Heart right ventricle (tissue), 16 donors: ENCODE measurements at places on chromosomes 5 and 9. TPM values are rescaled to one million over a fixed set of nuclear protein-coding genes. Genes with fewer than 3 reads are reported as not detected.

Gene FAM169A
- 4.1 TPM for total RNA-seq

DNA sequence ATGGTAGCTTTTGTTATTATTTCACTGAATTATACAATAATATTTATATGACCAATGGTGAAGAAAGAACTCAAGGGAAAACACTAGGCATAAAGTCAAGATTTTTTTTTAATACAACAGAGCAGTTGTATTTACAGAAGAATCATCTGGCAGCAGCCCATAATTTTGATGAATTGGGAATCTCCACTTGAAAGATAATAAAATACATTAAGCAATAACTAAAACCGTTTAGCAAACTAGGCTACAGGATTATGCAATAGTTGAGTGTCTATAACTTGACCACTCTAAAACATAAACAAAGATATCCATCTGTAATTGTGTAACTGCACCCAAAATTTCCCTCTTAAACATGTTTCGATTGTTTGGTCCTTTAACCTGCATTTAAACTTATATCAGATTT, 80.8 kb downstream of the SNCAIP start:
- H3K4me3 ChIP-seq = no peak overlapping the region
- H3K36me3 ChIP-seq = no peaks in the 10 kb centered on the region
- no peak overlapping the region for H3K27ac ChIP-seq
- no peaks in the 10 kb centered on the region for H3K27me3 ChIP-seq
- no peak for DNase-seq

DNA sequence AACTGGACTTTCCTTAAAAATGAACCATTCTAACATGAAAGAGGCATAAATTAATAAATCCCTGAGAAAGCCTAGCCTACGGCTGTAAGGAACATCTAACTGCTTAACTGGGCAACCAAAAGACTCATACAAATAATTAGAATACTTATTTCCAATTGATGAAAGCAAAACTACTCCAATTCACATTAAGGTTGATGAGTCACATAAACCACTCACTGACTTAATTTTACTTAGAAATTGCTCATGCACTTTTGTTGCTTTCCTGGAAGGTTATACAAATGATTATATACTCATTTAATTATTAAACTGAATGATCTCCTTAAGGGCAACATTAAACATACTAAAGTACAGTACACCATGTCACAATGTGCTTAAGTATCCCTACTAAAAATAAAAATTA, 101.9 kb downstream of the NFIB start:
- peaks cover 5% of the 10 kb centered on the region for H3K4me1 ChIP-seq
- no peaks in the 10 kb centered on the region for H3K27me3 ChIP-seq
- no peak overlapping the region for H3K4me3 ChIP-seq
- H3K36me3 ChIP-seq = no peaks in the 10 kb centered on the region
- no peak for DNase-seq

Gene UIMC1
- total RNA-seq = 43.0 TPM

Gene MLANA
- not detected for total RNA-seq

GRCh38 chr9:106600955-106601560, 261.9 kb upstream of the ZNF462 start:
- H3K27ac ChIP-seq = no peak overlapping the region
- no peaks in the 10 kb centered on the region for H3K27me3 ChIP-seq
- no peak overlapping the region for H3K4me3 ChIP-seq
- no peak for DNase-seq
- H3K4me1 ChIP-seq = no peaks in the 10 kb centered on the region

DNA sequence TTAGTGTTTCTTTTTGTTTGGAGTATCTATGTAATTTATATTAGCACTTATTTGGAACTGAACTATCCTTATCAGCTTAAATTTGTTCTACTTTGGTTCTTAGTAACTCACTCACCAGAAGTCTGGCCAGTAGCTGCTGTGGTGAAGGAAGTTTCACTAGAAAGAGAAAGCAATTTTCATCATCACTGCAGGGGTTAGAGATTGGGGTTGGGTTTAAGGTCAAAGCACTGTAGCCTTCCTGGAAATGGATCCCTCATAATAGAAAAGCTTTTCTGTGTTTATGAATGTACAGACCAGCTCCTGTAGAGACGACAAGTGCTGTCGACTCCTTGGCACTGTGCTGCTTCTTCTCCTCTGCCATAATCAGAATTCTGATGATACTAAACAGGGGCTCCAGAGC, 22.2 kb downstream of the MROH2B start:
- no peaks in the 10 kb centered on the region for H3K27me3 ChIP-seq
- H3K27ac ChIP-seq = no peak overlapping the region
- DNase-seq = no peak
- H3K36me3 ChIP-seq = no peaks in the 10 kb centered on the region

- no peaks in the 10 kb centered on the region for H3K36me3 ChIP-seq
- no peaks in the 10 kb centered on the region for H3K4me1 ChIP-seq
- no peaks in the 10 kb centered on the region for H3K27me3 ChIP-seq
- H3K4me3 ChIP-seq = no peak overlapping the region
- no peak for DNase-seq
Measured at GRCh38 chr5:66680804-66681203, 84.6 kb downstream of the MAST4 start.

GRCh38 chr5:96288845-96289185, 144.2 kb downstream of the PCSK1 start:
- H3K27me3 ChIP-seq = no peaks in the 10 kb centered on the region
- H3K4me3 ChIP-seq = no peak overlapping the region
- no peak for DNase-seq
- H3K27ac ChIP-seq = no peak overlapping the region
- H3K36me3 ChIP-seq = no peaks in the 10 kb centered on the region

- no peak overlapping the region for H3K27ac ChIP-seq
- H3K36me3 ChIP-seq = no peaks in the 10 kb centered on the region
- DNase-seq = no peak
- peaks cover 10% of the 10 kb centered on the region for H3K4me1 ChIP-seq
Measured at GRCh38 chr5:56160723-56161438, 72.2 kb downstream of the ANKRD55 start.

DNA sequence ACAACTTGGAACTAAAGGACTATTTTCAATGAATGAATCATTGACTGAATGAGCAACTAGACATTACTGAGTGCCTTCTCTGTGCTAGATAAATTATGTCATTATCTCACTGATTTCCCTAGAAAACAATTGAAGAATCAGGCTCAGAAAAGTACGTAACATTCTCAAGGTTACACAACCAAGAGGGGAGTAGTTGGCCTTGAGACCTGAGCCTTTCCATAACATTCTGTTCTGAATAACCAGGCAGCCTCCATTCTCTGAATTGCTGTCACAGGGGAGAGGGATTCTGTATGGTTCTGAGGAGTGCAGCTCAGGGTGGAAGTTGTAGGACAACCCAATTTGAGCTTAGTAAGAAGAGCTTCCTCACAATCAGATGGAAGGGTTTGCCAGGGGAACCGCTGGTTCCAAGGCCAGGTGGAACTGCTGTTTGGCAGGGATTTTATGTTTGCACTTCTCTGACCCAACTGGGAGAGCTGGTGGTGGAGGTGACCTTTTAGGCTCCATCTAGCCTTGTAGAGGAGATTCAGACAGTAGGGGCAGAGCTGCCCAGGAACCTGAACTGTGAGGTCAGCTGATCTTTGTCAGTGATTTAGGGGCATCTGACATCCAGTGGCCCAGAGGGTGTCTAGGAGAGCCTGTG, 16.3 kb downstream of the POLR1E start:
- no peaks in the 10 kb centered on the region for H3K4me1 ChIP-seq
- no peak overlapping the region for H3K27ac ChIP-seq
- H3K4me3 ChIP-seq = no peak overlapping the region
- H3K27me3 ChIP-seq = no peaks in the 10 kb centered on the region

Gene PCDHGA4
- 13.4 TPM for total RNA-seq

GRCh38 chr5:174982485-174982884, 258.1 kb downstream of the MSX2 start:
- no peak overlapping the region for H3K4me3 ChIP-seq
- no peak overlapping the region for H3K27ac ChIP-seq
- no peak for DNase-seq
- H3K27me3 ChIP-seq = no peaks in the 10 kb centered on the region

Gene SLC46A2
- not detected for total RNA-seq

GRCh38 chr5:157456301-157456700, 3.7 kb upstream of the NIPAL4 start:
- no peak overlapping the region for H3K27ac ChIP-seq
- DNase-seq = no peak
- no peaks in the 10 kb centered on the region for H3K36me3 ChIP-seq
- peaks cover 18% of the 10 kb centered on the region for H3K27me3 ChIP-seq
- no peak overlapping the region for H3K4me3 ChIP-seq

Gene PCDHB9
- 1.3 TPM for total RNA-seq
